Left ventricle myocardium inferior (tissue), 1 donor: ENCODE measurements at places on chromosomes 7 and 10. TPM values are rescaled to one million over a fixed set of nuclear protein-coding genes. Genes with fewer than 3 reads are reported as not detected.

GRCh38 chr10:95532536-95532935 is 28.6 kb downstream of the SORBS1 start:
- no peak for DNase-seq

GRCh38 chr7:1542841-1543747 is 12.6 kb downstream of the MAFK start:
- no peak for DNase-seq

DNA sequence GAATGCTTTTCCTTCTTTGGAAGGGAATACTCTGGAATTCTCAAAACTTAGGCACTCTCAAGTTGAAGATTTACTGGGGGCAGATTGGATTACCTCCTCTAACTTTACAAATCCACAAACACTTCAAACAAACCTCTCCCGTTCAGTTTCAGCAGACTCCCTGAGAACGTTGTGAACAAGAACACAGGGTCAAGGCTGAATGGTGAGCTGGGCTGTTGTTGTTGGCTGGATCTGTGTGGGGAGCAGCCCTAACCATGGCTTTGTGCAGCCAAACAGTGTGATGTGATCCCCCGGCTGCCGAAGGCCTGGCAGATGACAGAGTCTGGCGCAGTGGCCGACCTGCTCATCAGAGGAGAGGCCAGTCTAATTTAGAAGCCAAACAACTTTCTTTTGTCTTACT is 93.1 kb downstream of the BMPER start:
- DNase-seq = no peak

DNA sequence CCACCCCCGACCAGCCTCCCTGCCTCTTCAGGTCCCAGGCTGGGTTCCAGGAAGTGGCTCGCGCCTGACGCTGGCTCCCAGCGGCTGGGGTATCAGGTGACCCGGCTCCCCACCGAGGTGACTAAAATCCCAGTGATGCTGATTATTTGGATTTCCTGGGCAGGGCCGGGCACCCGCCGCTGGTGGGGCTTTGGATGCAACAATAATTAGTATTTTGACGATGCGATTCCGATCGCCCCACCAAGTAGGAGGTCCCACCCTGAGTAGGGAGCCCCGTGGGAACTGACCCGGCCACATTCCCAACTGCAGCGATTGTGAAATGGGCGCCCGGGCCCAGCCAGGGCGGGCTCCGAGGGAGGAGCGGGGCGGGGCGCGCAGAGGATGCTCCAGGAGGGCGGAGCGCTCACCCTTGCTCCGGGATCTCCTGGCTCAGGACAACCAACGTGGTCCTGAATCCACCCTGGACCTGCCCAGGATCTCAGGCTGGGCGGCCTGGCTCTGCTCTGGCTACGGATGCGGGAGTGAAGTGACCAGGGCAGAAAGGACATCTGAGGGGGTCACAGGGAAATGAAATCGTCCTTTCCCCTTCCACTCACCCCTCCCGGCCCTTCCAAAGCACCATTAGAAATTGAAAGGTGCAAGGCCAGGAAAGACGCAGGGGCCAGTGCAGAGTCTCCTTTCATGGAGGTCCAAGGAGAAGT is 32.6 kb downstream of the DUSP5 start:
- DNase-seq = peak; percentile 66

DNA sequence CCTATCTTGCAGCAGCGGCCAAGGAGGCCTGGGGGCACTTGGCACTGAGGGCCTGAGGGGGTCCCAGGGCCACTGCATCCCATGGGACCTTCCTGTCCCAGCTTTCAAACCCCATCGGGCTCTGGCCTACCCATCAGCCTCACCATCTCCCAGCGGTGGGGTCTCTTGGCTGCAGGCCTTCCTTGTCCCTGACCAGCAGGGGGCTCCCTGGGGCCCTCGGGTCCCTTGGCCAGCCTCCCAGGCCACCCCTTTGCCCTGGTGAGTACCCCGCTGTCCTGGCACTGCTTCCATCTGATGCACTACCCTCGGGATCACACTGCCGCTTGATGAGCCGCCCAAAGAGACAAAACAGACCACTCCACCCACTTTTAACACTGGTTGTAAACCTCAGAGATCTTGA is 43.5 kb downstream of the YKT6 start:
- no peak for DNase-seq

DNA sequence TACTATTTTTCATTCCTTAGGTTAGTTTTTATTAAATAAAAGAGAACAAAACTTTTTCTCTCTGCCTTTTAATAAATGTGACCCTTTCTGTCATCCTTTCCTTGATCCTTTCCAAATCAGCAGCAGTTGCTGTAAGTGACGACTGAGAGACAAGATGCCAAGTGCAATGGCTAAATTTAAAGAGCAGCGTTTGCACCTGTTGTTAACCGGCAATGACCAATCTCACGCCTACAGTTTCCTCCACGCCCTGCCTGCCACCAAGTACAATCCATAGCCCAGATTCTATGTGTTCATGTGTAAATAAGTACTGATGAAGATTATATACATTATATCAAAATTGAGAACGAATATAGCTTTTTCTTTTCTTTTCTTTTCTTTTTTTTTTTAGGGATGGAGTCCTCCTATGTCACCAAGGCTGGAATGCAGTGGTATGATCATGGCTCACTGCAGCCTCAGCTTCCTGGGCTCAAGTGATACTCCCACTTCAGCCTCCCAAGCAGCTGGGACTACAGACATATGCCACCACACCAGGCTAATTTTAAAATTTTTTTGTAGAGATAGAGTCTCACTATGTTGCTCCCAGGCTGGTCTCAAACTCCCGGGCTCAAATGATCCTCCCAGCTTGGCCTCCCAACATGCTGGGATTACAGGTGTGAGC is 6.5 kb upstream of the MCU start:
- no peak for DNase-seq

DNA sequence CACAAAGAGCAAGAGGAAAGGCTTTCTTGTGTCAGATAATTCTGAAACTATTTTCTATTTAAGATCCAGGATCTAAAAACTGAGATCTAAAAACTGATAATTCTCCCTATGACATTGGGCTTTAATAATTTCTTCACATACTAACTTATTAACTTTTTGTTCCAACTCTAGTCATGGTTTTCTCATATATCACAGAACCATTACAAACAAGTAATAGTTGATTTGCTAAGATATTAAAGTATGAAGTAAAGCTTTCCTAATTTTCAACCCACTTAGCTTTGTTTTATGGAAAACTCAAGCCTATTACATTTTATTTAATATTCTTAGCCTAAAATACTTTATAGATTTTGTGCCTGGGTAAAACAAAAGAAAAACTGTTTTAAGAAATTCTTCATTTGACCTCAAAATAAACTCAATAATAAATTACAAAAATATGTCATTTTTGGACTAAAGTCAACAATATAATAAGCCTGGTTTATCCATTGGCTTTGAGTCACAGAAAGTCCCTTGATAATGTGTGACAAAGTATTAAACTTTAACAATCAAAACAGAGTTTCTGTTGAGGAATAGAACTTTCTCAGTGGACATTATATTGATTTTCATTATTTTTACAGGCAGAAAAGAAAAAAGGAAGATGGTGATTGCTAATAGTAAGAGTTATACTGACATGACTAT is 1142.9 kb upstream of the SORCS1 start:
- DNase-seq = no peak

GRCh38 chr7:15801041-15801440 is 114.6 kb upstream of the MEOX2 start:
- no peak for DNase-seq

GRCh38 chr10:49761789-49762565 is at the start of gene OGDHL:
Gene OGDHL (minus strand): TSS chr10:49762323. CDS start chr10:49758592, 3,731 bp downstream.
- DNase-seq = peak; percentile 56

GRCh38 chr10:44460416-44460815 is 75.5 kb upstream of the CXCL12 start:
- DNase-seq = no peak

GRCh38 chr10:113504423-113504822 is 48.4 kb upstream of the HABP2 start:
- no peak for DNase-seq

Gene ADRB1
- total RNA-seq = 35.0 TPM

Gene ADRA2A
- 0.27 TPM for total RNA-seq

Gene PLPP4
- not detected for total RNA-seq

Gene ELAPOR2
- total RNA-seq = 3.9 TPM

Gene CALML3
- not detected for total RNA-seq

Gene GPER1
- 3.0 TPM for total RNA-seq

Gene KCND2
- not detected for total RNA-seq

Gene SRPK2
- 34.3 TPM for total RNA-seq

Gene SRI
- 76.1 TPM for total RNA-seq
